ENCODE measurements at places on chromosomes 2 and 18.

- no peak for DNase-seq
Measured at GRCh38 chr2:235230821-235231601, 262.8 kb upstream of the AGAP1 start.

GRCh38 chr2:240452462-240453256, 17.2 kb downstream of the GPC1 start:
- peak; percentile 82 for DNase-seq

- peak; percentile 25 for DNase-seq
Measured at GRCh38 chr2:106885971-106886915, at the start of gene ST6GAL2. Gene ST6GAL2 (minus strand): TSS chr2:106886167. CDS start chr2:106843977, 42,190 bp downstream.

DNA sequence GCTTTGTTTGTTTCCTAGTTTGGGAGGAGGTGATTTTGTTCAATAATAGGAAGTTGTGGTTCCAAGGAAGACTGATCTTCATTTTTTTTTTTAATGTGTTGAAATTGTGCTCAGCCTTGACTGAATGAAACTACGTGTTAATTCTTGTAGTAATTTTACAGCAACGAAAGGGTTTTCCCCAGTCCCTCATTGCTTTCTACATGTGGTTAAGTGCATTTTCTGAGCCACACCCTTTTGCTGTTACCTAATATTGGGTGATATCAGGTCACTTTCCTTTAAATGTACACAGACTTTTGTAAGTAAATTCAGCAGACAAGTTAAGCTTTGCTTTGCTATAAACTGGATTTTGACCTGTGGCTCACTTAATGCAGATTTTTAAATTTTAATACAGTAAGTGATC, 73.6 kb downstream of the OTX1 start:
- peak; percentile 33 for DNase-seq

DNA sequence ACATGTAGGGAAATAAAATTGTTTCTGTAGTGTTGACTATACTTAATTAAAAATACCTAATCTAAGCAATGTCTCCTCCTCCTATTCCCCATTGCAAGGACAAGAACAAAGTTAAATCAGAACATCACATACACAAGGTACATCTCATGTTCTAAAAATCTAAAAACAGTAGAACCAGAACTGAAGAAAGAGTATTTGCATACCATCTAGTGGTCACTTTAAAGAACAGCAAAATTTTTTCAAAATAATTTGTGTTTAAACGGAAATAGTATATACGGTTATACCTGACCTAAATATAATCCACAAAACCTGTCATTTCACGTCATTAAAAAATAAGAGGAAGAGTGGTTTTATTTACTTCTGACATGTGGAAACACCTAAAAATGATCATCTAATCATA, 294.3 kb upstream of the KCNH7 start:
- DNase-seq = peak; percentile 8

- DNase-seq = no peak
Measured at GRCh38 chr2:69827796-69828540, 1.5 kb upstream of the GMCL1 start.
